ENCODE measurements at places on chromosomes 12 and 14.

- no peak for DNase-seq
Measured at GRCh38 chr12:24625103-24625502, 323.8 kb downstream of the BCAT1 start.

- DNase-seq, result no peak
Measured at GRCh38 chr12:26090836-26091510, 33.9 kb downstream of the BHLHE41 start.

- DNase-seq, result no peak
Measured at GRCh38 chr12:49219417-49220026, 30.6 kb upstream of the TUBA1A start.

GRCh38 chr14:91063119-91063518 is 2.7 kb upstream of the RPS6KA5 start:
- no peak for DNase-seq

DNA sequence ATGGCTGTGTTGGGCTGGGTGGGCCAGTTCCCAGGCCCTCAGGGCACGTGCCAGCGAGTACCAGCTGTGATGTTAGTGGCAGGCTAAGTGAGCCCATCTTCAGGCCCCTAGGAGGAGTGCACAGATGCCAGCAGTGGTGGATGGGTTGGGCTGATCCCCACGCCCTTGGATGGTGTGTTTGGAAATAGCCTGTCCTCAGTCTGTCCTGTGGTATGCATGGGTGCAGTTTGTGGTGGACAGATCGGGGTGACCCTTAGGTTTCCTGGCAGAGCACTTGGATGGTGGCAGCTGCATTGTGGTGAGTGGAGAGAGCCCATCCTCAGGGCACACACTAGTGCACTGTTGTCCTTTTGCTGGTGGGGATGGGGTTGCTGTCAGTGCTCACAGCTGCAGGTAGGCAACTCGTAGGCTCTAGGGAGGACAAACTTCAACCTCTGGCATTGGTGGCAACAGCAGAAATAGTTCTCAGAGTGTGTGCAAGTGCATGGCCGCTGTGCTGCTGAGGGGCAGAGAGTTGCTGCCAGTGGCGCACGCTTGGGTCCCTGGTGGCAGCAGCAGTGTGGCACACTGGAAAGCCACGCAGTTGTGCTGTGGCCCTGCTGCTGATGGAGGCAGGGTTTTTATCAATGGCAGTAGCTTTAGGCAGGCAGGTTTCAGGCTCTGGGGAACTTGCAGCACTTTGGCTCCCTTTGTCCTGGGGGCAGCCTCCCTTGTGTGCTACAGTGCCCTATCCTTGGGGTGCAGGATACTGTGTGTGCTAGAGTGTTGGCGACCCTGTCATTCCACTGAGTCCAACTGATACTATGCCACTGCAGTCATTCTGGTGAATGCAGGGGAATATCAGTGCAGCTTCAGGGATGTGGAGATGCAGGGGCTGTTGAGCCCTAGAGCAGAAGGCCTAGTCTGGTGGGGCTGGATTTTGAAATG is 65.5 kb downstream of the FBXO33 start:
- DNase-seq, result no peak

DNA sequence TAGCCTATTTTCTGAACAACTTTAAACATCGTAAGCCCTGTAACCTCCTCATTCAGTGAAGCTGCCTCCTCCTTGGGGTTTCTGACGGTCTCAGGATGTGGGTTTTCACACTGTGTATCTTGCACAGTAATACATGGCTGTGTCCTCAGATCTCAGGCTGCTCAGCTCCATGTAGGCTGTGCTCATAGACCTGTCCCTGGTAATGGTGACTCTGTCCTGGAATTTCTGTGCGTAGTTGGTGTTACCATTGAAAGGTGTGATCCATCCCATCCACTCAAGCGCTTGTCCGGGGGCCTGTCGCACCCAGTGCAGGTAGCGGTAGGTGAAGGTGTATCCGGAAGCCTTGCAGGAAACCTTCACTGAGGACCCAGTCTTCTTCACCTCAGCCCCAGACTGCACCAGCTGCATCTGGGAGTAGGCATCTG is 980.5 kb downstream of the TMEM121 start:
- no peak for DNase-seq

DNA sequence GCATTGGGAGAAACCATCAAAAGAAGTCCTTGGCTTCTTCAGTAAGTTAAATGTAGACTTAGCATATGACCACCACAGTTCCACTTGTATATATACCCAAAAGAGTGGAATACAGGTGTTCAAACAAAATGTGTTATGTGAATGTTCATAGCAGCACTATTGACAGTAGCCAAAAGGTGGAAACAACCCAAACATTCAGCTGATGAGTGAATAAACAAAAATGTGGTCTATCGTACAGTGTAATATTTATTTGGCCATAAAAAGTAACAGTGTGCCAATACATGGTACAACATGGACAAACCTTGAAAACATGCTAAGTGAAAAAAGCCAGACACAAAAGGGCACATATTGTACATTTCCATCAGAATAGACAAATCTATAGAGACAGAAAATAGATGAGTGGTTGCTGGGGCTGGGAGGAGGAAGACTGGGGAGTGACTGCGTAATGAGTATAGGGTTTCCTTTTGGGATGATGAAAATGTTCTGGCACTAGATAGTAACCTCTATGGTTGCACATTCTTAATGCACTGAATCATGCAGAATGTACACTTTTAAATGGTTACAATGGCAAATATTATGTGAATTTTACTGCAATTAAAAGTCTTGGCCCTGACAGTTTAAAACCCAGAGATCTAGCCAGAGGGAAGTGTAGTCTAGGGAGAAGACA is 5.5 kb downstream of the ERP29 start:
- no peak for DNase-seq

DNA sequence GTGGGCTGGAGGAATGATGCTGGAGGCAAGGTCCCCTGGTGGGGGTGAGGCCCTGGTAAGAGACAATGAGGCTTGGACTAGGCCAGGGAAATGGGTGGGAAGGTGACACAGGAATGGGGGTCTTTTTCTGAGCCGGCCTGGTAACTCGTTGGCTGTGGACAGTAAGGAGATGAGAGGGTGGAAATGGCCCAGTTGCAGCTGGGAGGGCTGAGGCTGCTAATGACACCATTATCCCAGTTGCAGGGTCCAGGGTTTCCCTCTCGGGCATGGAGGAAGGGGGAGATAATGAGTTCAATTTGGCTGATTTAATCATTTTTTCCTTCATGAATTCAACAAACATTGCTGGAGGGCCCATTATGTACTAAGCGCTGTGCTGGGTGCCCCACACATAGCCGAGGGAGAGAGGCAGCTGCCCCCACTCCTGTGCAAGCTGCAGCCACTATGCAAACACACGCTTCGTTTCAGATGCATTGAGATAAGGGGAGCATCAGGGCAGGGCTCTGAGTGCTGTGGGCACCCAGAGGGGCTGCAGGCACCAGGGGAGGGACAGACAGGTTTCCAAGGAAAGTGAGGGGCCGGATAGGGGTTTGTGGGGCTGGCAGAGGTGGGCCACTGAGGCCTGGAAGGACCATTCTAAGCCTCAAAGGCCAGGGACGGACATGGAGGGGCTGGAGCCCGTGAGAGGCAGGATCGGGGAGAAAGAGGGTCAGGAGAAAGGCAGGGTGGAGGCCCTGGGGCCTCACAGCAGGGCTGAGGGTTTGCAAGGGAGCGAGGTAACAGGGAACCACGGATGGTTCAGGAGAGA is 43.2 kb upstream of the MEG3 start:
- DNase-seq, result no peak

DNA sequence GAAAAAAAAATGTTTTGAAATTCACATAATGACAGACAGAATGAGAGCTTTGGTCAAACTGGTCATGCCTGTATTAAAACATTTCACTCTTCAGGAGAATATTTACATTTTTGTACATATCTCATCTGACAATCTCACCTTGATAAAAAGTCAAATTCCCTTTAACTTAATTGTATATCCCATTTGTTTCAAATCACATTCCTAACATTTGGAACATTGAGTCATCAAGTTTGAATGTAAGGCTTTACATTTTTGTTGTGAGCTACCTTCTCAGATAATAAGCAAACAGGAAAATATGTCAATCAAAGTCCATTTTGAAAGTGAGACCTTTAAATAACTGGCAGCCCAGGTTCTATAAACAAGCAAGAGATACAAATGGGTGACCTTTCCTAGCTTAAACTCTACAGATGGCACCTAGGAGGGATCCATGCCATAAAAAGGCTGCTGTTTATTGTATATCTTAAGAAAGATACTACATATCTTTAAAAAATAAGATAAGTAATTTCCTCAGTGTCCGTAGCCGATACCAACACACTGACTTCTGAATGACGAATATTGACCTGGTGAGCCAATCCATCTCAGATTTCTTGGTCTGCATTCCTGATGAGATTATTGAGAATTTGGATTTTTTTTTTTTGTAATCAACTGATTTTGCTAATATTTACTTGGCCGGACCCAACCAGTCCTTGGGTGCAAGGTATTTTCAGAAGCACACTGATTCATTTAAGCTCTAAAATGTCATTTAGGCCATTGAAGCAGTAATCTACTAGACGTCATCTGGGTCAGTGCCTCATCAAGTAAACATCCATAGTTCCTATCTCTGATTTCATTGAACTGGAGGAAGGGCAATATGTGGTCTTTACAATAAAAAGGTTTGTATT is 259.6 kb downstream of the BTG1 start:
- no peak for DNase-seq

DNA sequence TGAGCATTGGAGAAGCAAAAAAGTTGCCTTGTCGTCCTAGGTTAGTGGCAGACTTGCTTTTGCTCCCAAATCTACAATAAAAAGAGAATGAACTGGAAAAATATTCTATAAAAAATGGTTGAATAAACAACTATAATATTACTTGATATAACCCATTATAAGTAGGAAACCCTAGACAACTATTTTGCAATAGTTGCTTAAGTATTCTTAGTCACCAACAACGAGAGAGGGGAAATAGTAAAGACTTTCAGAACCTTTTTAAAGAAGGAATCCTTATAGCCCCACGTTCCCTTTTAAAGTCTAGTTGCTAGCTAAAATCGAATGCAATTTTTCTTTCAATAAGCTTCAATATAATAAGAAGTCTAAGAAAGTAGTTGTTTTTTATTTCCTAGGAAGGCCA is 17.5 kb downstream of the AQP6 start:
- DNase-seq, result no peak

- DNase-seq, result no peak
Measured at GRCh38 chr12:116384691-116385485, 107.4 kb upstream of the MED13L start.

DNA sequence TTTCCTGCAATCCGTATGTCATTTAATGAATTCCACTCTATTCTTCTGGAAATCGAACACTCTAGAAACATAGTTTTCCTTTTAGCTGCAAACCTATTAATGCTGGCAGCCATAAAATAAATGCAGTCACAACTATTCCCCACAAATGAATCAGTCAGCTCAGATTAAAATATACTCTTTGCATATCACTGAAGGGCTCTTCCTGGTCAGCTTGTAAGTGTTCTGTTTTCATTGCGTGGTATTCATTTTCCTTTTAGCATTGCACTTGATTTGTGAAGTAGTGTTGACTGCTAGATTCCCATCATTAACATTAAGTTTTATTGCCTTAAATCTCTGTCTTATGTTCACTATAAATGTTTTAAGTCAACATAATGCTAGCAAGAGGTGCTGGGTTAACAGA is 685.9 kb downstream of the DIO2 start:
- no peak for DNase-seq

- no peak for DNase-seq
Measured at GRCh38 chr12:21933656-21934055, 7.6 kb downstream of the ABCC9 start.

- no peak for DNase-seq
Measured at GRCh38 chr12:1531153-1531653, 63.2 kb downstream of the FBXL14 start.

GRCh38 chr12:46617167-46617566 is 208.6 kb downstream of the SLC38A4 start:
- no peak for DNase-seq

- no peak for DNase-seq
Measured at GRCh38 chr14:22096514-22096895, 422.9 kb upstream of the OR4E1 start.

DNA sequence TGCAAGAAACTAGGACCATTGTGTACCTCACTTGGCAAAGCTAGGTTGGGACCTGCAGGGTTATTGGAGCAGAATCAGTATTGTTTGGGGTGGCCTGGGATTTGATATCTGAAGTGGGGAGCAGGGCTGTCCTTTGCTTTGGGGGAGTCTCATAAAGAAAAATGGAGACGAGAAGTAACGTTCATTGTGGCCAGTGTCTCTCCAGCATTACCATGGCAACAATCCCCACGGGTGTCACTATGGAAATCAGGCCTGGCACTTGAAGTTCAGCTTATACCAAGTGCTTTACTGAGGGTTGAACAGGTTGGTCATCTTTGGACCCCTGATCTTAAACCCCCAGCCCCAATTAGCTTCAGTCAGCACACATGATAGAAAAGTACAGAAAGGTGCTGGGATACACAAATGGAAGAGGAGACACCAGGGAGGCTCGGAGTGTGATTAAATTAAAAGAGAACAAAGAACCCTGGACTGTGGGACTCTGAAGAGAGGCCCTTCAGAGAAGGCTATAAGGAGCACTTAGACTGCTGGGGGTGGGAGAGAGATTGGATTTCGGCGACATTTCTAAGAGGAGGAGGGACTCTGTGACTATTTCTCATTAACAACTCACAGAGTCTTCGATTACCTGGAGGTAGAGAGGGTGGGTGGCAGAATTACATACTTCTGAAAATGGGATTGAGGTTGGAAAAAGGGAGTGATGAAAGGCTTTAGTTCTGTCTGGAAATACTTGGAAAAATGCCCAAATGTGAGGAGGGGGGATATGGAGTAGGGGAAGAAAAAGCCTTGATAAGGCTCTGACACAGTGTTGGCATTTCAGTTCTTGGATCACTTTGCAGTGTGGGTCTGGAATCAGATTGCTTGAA is 3.7 kb downstream of the KIF5A start:
- no peak for DNase-seq

DNA sequence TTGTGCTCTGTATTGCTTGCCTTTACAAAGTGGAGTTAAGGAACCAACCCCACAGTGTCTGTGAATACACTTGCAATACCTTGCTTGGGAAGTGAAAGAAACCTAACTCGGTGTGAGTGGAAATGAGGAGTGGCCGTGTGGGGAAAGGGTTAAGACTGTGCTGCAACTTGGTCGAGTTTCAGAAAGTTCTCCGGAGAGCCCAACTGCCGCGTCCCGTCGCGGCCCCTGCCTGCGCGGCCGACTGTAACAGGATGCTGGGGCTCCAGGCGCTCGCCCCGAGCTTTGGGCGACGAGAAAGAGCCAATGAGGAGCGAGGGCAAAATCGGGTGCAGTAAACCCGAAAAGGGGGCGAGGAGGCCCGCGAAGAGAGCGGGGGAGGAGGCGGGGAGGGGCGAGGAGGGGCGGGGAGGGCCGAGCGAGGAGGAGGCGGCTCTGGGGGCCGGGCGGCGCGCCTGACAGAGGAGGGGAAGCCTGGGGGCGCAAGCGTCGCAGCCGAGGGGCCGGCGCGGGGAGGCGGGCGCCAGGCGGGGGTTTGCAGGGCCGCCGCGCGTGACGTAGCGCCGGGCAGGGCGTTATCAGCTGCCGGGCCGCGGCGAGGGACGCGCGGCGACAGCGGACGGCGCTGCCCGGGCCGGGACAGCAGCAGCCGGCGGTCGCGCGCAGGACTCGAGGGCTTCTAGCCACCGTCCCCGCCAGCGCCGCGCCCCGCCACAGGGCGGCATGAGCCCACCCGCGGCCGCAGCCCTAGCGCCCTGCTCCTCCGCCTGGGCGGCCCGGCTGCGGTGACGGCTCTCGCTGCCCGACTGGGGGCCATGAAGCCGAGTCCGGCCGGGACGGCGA is at the start of gene DACT1:
Gene DACT1, plus strand, starts transcription at position 572 of the 840 bp plus-strand sequence. Its CDS starts 241 bp downstream, at position 813.
- no peak for DNase-seq

- no peak for DNase-seq
Measured at GRCh38 chr12:74689071-74689655, 151.5 kb downstream of the ATXN7L3B start.

Measured in D721Med (cell line).